ENCODE measurements at places on chromosomes 3 and 15.
A peak's percentile ranks its signal among the peaks of the same experiment; 100 is the strongest.

- no peak for DNase-seq
These were observed 51.6 kb downstream of the ATG7 start for GRCh38 chr3:11323813-11324212.

GRCh38 chr3:121803771-121804320 is 31.0 kb downstream of the IQCB1 start:
- no peak for DNase-seq

- no peak for DNase-seq
These were observed 14.8 kb downstream of the TARS3 start for GRCh38 chr15:101709466-101709865.

DNA sequence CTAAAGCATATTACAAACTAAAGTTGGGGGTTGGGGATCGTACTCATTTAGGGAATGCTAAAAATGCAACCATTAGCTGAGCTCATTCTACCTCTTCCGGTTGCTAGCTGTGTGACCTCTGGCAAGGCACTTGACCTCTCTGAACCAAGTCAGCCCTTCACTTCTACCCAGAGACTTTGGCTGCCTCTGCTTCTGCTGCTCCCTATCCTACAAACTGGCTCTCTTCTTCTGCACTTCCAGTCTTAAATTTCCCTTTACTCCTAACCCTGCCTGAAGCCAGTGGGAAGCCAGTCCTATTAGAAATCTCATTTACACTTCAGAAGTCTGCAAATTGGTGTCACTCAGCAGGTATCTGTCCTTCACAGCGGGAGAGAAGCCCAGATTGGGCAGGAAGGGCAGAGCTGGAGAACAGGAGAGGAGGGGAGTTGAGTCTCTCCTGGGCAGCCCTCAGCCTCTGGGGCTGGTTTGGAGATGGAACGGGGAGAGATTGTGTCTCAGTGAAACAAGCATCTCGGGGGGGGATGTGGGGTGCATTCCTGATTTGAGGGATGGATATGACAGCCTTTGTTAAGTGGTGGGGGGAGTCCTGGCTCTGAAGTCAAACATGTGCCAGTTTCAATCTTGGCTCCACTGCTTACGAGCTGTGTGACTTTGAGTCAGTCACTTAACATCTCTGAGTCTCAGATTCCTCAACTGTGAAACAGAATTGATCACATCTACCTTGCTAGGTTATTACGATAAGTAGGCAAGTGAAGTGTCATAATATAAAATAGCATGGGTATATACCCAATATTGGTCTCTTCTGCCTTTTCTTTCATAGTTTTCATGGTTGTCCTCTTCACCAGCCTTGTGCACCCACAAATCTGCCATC is 7.8 kb upstream of the AEN start:
- DNase-seq: no peak

GRCh38 chr15:38021259-38021658 is 86.8 kb downstream of the TMCO5A start:
- DNase-seq: no peak

DNA sequence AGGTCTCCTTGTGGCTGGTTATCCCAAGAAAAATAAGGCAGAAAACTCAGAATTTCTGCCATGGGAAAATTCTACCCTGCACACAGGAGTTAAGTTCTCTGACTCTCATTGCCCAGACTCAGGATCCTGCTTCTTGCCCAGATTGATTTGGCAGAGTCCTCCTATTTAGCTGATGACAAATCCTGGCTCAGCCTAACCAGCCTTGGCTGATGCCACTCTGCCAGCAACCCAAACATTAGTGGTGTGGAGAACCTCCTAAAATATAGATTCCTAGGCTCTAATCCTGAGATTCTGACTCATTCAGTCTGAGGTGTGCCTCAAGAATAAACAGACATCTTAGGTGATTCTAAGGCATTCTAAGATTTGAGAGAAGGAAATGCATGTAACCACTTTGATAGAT is 60.5 kb upstream of the ACTC1 start:
- no peak for DNase-seq

DNA sequence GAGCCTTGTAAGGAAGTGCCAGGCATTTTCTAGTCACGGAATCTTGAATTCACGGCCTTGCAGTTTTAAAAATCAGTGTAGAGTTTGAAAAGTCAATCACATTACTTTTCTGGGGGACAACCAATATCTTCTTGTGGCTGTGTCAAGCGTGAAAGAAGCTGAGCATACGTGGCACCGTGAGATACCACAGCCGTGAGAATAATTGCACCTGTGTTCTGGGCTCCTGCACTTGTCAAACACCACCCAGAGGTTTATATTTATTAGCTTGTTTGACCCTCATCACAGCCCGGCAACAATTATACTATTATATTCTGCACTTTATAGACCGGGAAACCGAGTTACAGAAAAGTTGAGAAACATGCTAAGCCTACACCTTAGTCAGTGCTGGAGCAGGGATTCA is 45.2 kb downstream of the ARRDC4 start:
- no peak for DNase-seq

GRCh38 chr15:44695294-44695693 is 15.8 kb downstream of the PATL2 start:
- DNase-seq: no peak

GRCh38 chr3:184597829-184598573 is 36.4 kb downstream of the EPHB3 start:
- no peak for DNase-seq

DNA sequence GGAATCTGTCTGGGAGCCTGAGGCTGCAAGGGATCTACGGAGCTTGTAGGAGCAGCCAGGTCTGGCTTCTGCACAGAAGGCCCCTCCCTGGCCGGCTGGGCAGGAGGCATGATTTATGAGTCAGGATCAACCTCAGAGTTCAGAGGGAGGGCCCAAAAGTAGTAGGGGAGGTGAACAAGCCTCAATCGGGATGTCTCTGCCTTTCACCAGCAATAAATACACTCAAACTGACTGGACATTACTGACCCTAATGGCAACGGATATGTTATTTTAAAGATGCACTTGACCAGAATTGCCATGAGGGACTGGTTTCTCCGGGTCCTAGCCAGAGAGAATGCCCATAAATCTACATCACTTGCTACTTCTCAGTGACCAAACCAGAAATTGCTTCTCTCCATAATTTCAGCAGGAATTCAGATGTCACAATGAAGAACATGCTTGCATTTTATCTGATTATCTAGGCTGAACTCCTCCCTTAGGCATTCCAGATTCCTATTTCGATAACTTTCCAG is 109.6 kb upstream of the LMOD3 start:
- no peak for DNase-seq

GRCh38 chr3:58492494-58492905 is 604 bp downstream of the KCTD6 start:
- DNase-seq: peak; percentile 7

DNA sequence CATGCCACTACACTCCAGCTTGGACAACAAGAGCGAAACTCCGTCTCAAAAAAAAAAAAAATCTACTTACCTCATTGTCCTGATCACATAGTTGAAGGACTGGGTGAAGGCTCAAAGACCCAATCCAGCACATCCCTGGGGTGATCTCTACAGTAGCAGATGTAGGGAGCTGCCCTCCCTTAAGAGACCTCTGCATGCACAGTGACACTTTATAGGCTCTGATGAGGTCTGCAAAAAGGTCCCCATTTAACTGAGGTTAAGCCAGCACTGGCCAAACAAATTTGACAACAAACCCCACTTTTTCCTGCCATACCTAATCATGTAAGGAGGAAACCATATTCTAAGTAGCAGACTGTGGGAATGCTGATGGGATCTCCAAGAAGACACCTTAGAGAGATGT is 31.1 kb upstream of the SPATA12 start:
- DNase-seq: no peak

- no peak for DNase-seq
These were observed 62.1 kb upstream of the FAM3D start for GRCh38 chr3:58728723-58729122.

DNA sequence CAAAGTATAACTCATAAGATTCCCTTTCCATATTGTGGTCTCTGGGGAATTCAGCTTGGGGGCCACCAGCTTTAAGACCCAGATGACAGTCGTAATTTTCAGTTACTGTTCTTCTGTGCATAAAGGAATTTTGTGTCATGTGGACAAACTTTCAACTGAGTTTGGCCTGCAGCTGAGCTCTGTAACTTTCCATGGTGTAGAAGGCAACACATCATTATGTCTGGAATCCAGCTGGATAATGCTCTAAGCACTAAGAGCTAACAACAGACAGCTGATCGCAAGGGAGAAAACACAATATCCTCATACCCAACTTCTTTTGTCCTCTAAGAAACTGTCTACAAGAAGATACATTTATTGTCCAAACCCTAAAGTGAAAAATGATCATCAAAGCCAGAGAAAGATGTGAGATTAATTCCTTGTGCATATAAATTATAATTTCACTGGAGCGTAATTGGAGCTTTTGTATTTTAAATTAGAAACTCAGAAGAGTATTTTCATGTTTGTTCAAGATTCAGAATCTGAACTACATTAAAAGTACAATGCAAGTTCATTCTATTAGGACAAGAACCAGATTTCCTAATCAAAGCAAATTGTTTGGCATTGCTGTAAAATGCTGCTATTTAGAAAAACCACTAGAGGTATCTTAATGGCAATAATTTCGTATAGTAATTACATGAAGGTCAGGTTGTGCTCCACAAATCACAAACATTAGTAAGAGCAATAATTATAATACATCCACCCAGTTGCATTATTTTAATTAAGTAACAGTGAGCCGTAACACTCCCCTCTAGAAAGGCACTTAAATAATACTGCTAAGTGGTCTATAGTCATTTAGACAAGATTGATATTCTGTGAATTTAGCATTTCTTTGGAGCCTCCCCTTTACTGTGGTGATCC is 218.8 kb downstream of the ATP8B4 start:
- DNase-seq: no peak

DNA sequence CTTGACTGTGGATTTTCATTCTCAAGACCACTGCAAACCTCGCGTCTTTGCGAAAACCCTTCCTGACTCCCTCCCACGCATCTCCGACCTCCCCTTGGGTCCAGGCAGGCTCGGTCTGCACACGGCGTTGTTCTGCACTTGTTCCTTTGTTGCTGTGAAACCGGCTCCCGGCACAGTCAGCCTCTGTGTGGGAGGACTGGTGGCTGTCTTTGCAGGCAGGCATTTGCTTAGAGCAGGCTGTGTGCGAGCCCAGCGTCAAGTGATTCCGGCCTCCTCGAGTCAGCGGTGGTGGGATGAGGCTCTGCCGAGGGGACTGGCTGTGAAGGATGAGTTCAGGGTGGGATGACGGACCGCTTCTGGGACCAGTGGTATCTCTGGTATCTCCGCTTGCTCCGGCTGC is 102.6 kb upstream of the ROPN1 start:
- DNase-seq: no peak

GRCh38 chr3:72034986-72035385 is 250.0 kb upstream of the PROK2 start:
- DNase-seq: no peak

- no peak for DNase-seq
These were observed 115.3 kb downstream of the MEGF11 start for GRCh38 chr15:66138096-66138783.

DNA sequence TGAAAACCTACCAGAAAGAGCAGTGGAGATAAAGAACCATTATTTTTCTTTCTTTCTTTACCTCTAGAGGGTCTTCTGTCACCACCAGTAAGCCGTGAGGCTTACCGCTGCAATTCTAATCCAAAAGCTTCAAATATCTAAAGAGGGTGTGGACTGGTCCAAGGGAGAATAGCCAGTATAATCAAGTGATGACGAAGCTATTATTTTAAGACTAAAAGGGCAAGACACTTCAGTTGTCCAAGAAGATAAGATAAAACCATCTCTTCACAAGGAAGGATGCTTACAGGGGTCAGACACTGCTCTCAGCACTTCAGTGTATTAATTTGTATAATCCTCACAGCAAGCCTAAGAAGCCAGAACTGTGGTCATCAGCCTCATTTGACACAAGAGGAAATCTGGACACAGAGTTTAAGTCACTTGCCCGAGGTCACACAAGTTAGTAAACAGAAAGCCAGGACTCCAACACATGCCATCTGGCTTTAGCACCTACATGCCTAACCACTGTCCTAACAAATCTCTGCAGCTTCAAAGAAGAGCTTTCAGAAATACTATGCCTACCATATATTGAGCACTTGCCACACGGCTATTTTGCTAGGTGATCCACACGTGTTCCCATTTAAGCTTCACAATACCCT is 14.6 kb downstream of the HDC start:
- DNase-seq: no peak

GRCh38 chr3:185366074-185366335 is 3.1 kb downstream of the MAP3K13 start:
- no peak for DNase-seq

GRCh38 chr3:37453393-37454389 is 279.3 kb upstream of the LRRFIP2 start:
- no peak for DNase-seq

GRCh38 chr3:40923143-40923542 is 276.2 kb upstream of the CTNNB1 start:
- no peak for DNase-seq

DNA sequence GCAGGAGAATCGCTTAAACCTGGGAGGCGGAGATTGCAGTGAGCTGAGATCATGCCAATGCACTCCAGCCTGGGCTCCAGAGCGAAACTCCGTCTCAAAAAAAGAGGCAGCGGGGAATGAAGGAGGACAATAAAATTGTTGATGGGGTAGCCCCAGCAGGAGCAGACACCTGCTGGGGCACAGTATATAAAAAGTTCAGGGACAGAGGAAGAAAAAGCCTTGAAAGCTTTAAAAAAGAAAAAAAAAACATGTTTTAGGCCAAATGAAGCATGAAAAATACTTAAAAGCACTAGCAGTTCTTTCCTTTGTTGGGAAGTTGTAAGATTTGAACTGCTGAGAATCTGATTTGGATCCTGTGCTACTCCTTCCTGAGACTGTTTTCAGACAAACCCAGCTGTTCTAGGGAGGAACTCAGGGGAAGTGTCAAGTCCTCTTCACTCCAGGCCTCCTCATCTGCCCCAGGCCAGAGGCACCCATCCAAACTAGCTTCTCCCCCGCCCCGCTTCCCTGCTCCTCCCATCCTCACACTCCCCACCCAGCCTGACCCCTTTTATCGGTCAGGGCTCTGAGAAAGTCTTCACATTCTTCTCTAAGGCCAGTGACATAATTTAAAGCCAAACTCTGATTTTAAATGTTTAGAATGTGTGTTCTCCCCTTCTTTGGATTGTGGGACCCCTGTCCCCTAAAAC is 4.9 kb downstream of the IL17RD start:
- no peak for DNase-seq

DNA sequence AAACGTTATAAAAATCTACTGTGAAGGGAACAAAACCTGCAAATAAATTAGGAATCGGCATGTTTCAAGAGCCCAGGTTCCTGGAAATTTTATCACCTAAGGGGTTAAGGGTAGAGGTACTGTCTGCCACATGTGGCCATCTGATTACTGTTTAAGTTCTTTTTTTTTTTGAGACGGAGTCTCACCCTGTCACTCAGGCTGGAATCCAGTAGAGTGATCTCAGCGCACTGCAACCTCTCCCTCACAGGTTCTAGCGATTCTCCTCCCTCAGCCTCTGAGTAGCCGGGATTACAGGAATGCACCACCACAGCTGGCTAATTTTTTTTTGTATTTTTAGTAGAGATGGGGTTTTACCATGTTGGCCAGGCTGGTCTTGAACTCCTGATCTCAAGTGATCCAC is 35.8 kb downstream of the UQCC5 start:
- DNase-seq: no peak

- no peak for DNase-seq
These were observed 211.1 kb downstream of the PTPRG start for GRCh38 chr3:61772456-61772855.
